ENCODE measurements at places on chromosomes 12 and 14.

DNA sequence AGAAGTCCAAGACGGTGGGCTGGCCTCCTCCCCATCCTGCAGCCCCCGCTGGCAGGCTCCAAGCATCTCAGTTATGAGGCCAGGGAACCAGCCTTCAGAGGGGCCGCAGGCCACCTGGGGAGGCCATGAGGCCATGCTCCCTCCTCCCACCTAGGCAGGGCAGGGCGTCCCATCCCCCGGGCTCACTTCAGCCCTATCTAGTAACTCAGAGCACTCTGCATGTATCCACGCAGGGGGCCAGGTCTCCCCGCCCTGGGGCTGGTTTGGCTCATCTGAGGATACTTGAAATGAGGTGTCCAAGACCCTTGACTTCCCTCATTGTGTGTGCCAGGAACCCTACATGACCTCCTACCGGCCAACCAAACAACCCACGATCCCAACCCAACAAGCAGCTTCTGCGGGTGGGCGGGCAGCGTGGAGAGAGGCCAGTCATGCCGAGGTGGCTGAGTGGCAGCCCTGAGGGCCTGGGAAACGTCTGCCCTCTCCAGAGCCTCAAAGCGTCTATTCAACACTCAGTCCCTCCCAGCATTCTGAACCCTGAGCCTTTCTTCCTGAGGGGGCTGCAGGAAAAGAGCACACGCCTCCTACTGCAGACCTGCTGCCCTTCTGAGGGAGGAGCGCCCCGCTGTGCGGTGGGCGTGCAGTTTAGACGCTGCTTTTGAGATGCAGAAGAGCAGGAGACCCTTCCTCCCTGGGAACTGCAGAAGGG lies 16.8 kb downstream of the ISCA2 start:
- no peak for DNase-seq

DNA sequence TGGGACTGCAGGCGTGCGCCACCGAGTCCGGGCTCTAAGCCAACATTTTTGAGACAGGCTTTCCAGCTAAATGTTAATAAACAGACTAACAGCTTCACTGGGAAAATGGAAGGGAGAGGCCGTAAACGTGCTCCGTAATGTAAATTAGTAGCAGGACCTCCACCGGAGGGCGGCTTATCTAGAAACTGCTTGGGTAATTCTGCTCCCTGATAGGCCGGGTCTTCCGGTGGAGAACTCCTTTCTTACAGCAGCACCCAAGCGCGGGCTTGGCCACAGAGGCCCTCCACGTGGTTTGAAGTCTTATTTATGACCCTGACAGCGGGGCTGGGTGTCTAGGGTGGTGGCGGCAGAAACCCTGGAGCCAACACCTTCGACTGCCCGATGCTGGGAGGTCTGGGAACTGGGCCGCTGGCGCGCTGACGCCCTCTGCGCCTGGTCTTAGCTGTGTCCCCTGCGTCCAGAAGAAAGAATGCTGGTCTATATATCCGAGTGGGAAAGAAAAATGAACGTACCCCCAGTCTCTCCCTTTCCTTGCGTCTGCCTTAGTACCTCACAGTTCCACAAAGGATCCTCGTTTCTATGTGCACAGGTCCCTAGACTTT lies 1.7 kb downstream of the DPPA3 start:
- DNase-seq, result no peak

GRCh38 chr14:70905301-70905700 lies 2.0 kb upstream of the PCNX1 start:
- DNase-seq, result no peak

- DNase-seq, result no peak
These were observed at the start of gene CD163 for GRCh38 chr12:7503686-7504415. TSS of gene CD163 (minus strand) at chr12:7503777. CDS start at chr12:7503690, 87 bp downstream.

Data from central memory CD4-positive, alpha-beta T cell (primary cell).